ENCODE measurements at places on chromosomes 2 and 18. TPM values are rescaled to one million over a fixed set of nuclear protein-coding genes. Genes with fewer than 3 reads are reported as not detected.

DNA sequence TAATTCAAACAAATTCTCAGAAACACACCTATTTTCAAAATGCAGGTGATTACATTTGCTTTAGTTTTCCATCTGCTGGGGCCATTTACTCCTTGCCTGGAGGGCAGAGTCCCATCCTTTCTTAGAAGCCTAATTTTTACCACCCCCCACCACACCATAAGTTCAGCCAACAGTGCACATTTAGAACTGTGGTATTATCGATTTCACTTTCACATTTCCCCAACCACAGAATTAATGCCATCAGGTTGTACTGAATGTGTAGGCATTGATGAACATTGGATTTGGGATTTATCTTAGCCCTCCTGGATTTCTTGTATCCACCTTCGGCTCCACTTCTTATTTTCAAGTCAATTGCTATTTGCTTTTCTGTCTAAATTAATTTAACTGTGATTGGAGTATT is 4.5 kb downstream of the SCYGR3 start:
- DNase-seq: no peak

- DNase-seq: no peak
These were observed 156.0 kb downstream of the RIT2 start for GRCh38 chr18:42959528-42959927.

- DNase-seq: no peak
These were observed 457.0 kb upstream of the MYT1L start for GRCh38 chr2:2788076-2788475.

DNA sequence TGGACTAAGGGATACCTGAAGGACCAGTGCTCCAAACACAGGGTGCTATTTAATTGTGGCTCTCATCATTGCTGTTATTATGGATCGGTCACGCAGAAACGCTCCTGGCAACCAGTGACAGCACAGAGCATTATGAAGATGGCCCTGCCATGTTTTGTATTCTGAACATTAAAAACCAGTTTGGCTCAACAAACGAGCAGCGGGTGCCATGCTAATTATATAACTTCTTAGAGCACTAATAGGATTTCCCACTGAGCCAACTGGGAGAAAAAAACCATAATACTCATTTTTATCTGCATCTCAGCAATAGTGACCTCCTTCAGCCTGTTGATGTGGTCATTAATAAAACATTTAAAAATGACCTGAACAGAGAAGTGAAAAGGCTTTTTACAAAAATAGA is 212.8 kb downstream of the STK39 start:
- no peak for DNase-seq

DNA sequence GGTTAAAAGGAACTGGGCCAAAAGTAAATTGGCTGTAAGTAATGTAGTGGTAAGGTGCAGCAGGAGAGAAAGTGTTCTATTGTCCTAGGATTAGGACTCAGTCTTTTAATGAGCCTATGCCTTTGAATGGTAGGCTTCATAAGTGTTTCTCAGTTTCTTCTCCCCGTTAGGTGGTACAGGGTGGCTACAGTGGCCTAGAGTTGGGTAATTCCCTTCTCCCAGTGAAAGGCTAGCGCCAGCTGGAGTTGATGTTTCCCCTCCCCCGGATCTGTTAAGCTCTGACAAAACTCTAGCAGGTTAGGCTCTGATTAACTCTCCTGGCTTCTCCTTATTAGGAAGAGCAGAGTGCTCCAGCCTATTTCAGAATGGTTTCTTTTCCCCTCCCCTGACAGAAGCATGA is 127.7 kb downstream of the DNAH6 start:
- DNase-seq: no peak

- no peak for DNase-seq
These were observed 105.6 kb downstream of the ANTXR1 start for GRCh38 chr2:69118609-69119008.

GRCh38 chr2:15038366-15039364 is 406.1 kb downstream of the LRATD1 start:
- no peak for DNase-seq

GRCh38 chr2:75853436-75853835 is 142.7 kb upstream of the GCFC2 start:
- no peak for DNase-seq

DNA sequence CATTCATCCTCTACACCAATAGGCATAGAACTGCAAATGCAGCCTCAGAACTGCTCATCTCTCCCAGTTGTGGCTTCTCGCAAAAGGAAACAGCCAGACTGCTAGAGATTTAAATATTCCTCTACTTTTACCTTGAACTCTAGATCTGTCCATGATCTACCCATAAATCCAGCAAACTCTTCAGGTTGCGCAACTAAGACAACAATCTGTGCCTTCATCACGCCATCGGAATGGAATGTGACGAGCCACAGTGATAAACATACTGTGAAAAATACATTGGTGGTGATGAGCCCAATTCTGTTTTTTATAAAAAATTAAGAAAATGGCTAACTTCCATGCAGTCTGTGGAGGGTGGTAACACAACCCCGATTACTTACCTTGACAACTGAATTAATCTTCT is 626.7 kb downstream of the LRRTM4 start:
- no peak for DNase-seq

DNA sequence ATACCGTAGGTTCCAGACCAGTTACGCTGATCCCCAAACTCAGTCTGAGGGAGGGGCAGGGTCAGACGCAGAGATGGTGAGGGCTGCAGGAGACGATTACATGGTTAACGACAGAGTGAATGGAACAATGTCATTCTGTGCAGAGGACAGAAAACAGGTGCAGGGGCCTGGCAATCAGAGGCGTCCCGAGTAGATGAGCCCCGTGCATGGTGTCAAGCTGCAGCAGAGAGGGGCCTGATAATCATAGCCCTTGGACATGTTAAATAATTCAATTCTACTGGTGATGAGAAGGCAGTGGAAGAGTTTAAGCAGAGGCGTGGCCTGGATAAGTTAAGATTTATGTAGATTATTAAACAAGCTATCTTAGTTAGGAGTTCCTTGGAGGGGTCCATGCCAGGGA is 178.6 kb downstream of the MYT1L start:
- no peak for DNase-seq

DNA sequence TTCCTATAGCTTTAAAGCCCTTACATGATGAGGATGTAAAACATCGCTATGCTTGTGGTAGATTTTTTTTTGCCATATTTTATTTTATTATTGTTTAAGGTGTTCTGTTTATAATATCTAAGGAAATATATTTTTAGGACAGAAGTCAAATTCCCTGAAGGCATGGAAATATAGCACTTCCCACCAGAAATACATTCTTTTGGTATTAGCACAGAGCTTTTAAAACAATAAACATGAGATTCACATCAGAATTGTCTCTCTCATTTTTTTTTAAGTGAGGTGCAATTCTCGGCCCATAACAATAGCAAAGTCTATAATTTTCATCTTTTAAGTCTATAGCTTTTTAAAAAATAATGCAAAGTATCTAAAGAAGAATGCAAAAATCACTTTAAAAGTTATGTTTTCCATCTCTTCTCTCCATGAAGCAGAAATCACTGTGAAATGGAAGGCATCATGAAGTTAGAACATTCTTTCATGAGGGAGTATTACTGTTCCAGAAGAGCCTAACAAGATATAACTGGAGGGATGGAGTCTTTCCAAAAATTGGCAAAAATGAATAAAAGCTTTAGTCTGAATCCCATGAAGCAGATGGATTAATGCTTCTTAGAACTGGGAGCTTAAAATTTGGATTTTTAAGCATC is 283.6 kb upstream of the TRIB2 start:
- DNase-seq: no peak

DNA sequence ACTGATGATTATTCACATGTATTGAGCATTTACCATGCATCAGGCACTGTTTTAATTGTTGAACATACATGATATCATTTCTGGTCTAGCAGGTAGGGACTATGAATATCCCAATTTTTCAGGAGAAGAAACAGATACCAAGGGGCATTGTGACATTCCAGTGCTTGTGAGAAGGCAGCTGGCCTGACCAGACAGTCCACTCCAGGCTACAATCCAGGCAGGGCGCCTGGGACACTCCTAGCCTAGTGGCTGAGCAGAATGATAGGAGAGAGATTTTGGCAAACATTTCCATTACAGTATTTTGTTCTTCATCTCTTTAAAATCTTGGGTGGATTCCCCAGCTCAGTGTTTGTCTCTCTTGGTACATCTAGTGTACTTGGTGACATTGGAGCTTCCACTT is 24.9 kb downstream of the ZNF892 start:
- DNase-seq: no peak

DNA sequence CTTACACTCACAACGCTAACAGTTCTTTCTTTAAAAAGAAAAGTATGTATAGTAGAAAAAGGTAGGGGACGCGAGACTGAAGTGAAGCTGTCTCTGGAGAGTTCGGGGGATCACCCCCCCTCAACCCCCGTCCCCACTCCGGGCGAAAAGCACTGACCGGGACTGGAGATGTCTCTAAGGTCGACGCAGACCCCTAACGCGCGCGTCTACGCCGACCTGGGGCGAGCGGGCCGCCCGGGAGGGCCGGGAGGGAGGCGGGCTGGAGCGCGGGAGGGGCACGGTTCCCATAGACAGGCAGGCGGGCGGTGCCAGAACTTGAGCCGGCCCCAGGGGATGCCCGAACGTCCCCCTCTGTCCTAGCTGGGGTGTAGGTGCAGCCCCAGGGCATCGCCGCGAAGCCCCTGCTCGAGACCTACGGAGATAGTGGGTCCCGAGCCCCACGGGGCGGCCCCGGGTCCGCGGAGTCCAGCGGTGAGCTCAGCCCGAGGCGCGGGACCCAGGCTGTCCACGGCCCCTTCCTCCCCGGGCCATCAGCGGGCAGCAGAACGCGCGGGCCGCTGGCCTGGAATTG is 82.2 kb downstream of the CHRNA1 start:
- DNase-seq: no peak

- no peak for DNase-seq
These were observed 279.2 kb upstream of the DCC start for GRCh38 chr18:52060607-52061304.

- DNase-seq: no peak
These were observed 65.4 kb downstream of the HIBCH start for GRCh38 chr2:190254063-190254850.

GRCh38 chr2:33104052-33104623 is 157.4 kb downstream of the LTBP1 start:
- no peak for DNase-seq

DNA sequence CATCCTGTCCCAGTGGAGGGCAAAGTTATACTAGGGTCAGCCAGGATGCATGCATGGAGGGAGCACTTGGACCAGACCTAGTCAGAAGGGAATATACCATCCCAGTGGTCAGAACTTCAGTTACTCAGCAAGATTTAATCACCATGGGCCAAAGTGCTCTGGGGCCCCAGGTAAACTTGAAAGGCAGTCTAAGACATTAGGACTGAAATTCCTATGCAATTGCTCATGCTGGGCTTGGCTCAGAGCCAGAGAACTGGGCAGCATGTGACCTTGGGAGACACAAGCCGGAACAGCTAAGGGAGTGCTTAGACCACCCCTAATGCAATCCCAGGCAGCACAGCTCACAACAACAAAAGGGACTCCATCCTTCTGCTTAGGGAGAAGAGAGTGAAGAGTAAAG is 401.3 kb downstream of the KCNJ3 start:
- no peak for DNase-seq

DNA sequence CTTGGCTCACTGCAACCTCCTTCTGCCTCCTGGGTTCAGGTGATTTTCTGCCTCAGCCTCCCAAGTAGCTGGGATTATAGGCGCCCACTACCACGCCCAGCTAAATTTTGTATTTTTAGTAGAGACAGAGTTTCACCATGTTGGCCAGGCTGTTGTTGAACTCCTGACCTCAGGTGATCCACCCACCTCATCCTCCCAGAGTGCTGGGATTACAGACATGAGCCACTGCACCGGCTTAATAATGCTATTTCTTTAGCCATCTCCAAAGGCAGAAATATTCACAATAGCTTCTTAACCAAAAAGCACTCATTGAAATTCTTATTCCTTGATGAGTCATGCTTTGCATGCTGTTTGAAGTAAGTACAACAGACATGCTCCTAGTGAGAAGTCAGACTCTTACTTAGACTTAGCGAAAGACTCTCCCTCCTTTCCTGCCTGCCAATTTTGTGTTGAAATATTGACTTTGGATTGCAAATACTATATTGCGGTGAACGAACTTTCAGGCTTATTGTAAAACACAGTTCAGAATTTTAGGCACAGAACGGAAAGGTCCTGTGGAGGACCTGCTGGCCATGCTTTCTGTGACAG is 4.4 kb downstream of the ACTR3 start:
- no peak for DNase-seq

DNA sequence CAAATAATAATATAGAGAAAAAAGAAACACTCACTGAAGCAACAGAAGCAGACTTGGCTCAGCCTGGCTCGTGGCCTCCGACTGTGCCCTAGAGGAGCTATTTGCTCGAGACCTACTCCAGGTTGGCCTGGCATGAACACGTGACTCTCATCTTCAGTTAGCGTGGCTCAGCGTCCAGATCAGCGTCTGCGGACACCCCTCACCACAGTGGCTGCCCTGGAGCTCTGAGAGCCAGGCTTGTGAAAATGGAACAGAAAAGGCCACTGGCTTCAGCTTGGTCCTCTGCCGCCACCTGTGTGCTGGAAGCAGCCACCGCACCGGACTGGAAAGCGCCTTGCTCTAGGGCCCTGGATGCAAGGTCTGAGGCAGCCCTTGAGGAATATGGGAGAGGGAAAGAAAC is 1184.0 kb upstream of the GYPC start:
- DNase-seq: no peak

GRCh38 chr2:205704127-205704741 is 21.9 kb downstream of the NRP2 start:
- no peak for DNase-seq

DNA sequence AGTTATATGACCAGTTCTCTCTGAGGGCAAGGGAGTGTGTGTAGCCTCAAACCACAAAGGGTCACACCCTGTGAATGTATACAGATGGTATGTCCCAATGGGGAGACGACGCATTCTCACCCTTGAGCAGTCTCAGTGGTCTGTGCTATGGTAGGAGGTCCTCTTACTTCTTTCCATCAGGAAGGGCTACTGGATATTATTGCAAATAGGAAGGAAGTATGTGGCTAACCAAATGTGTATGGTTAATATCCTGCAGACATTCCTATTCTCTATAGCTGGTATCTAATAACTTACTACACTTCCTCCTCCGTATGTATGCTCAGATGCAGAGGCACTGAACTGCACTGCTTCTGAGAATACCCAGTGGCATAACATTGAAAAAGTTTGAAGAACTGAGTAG is 306.7 kb upstream of the CCDC68 start:
- DNase-seq: no peak

DNA sequence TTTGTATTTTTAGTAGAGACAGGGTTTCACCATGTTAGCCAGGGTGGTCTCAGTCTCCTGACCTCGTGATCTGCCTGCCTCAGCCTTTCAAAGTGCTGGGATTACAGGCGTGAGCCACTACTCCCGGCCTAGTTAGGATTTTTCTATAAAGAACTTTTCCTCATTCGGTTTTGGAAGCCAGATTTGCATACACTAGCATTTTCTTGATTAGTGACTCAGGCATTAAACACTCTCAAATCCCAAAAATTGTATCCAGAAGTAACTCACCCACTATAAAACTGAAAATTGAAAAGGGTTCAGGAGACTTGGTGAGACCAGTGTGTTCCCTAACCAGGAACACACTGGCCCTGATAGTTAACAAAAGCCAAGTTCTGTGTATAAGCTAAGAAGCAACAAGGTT is 25.2 kb downstream of the EIF2AK3 start:
- no peak for DNase-seq

- no peak for DNase-seq
These were observed 1.8 kb downstream of the AFF3 start for GRCh38 chr2:100140582-100140981.

FAM124B gene
- 3.5 TPM for total RNA-seq

DSC2 gene
- total RNA-seq: 19.0 TPM

FASTKD1 gene
- 15.4 TPM for total RNA-seq

C1QL2 gene
- total RNA-seq: not detected

LOXHD1 gene
- 0.80 TPM for total RNA-seq

LAMA1 gene
- 0.48 TPM for total RNA-seq

FBXO48 gene
- total RNA-seq: 1.6 TPM

ERICH2 gene
- total RNA-seq: 0.80 TPM

COL5A2 gene
- total RNA-seq: 111 TPM

NDUFS1 gene
- total RNA-seq: 78.4 TPM
